ENCODE measurements at places on chromosomes 16 and 17. TPM values are rescaled to one million over a fixed set of nuclear protein-coding genes. Genes with fewer than 3 reads are reported as not detected.

The RPH3AL gene
- 13.3 TPM for total RNA-seq

The HYDIN gene
- not detected for total RNA-seq

The AXIN2 gene
- 1.2 TPM for total RNA-seq

The UTS2R gene
- total RNA-seq: not detected

The DNAH3 gene
- total RNA-seq: not detected

The PERCC1 gene
- 0.34 TPM for total RNA-seq

The RHOT1 gene
- total RNA-seq: 24.6 TPM

The TMC8 gene
- 235 TPM for total RNA-seq

The WDR81 gene
- total RNA-seq: 102 TPM

The SHMT1 gene
- total RNA-seq: 23.5 TPM

The ZDHHC7 gene
- 36.1 TPM for total RNA-seq

The ABCA5 gene
- 37.2 TPM for total RNA-seq

DNA sequence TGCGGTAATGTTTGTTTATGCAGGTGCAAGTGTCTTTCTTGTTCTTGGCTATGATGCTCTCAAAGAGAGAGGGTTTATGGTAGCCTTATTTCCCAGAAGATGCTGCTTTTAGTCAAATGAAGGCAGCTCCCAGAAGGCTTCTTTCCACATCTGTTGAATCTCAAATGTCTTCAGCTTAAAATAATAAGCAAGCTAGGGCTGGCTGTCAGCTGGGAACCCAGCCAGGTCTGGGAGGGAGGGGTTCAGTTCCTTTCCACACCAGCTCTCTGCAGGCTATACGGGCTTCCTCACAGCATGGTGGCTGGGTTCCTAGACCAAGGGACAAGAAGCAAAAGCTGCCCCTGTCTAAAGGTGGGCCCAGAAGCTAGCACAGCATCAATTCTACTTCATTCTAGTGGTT, 47.4 kb upstream of the ATF7IP2 start:
- no peak for DNase-seq

DNA sequence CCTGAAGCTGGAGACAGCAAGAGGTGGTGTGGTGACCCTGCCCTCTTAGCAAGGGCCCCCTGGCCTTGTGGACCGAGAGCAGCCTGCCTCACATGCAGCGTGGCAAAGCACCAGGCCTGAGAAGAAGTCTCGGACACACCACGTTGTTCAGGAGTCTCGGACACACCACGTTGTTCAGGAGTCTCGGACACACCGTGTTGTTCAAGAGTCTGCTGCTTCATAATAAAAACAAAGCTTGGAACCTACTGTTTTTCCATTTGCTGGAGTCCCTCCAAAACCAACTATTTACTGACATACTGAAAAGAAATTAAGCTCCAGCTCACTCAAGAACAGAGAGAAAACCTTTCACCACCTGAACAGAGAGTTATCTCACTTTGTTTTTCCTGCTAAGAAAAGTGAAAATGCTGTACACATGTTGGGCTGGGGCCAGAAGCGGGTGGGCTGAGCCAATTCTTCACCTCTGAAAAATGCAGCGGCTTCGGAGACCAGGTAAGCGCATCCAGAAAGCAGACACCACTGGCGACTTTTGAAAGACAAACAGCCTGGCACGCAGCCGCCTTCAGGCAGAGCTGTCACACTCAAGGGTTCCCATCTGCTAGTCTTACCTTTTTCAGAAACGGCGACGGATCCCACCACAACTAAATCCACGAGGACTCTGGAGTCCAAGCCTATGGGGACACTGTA, 8.9 kb downstream of the MTHFSD start:
- DNase-seq: no peak

- DNase-seq: no peak
Measured at GRCh38 chr17:49443862-49444261, 29.2 kb upstream of the PHB1 start.

DNA sequence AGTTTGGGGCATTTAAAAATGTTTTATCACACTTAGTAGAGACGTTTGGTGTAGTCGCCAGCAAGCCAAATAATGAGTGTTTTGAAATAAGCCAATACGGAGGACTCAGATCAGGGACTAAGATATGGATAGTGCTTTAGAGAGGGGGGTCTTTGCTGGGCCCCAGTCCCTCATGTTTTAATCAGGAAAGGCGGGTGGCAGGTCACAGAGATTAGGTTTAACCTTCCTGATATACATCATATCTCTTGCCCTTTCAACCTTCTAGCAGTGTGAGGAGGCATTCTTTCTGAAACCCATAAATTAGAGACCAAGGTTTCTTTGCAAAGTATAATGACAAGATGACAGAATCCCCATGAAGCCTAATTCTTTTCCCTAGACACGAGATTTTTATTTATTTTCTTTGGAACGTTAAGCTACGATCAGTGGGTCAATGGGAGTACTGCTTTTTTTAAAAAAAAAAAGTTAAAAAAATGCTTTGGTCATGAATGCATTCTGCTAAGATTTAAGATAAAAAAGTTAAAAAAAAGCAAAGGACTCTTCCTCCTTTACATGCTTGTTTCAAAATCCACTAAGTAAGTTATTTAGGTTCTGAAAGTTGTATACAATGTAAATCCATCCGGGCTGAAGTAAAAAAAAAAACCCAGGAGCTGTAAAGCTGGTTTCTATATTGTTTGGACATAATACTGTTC, 572.1 kb upstream of the SALL1 start:
- no peak for DNase-seq

- no peak for DNase-seq
Measured at GRCh38 chr16:66886914-66887313, 6.6 kb downstream of the PDP2 start.

- no peak for DNase-seq
Measured at GRCh38 chr17:7221278-7222092, 1.7 kb downstream of the ACADVL start.

DNA sequence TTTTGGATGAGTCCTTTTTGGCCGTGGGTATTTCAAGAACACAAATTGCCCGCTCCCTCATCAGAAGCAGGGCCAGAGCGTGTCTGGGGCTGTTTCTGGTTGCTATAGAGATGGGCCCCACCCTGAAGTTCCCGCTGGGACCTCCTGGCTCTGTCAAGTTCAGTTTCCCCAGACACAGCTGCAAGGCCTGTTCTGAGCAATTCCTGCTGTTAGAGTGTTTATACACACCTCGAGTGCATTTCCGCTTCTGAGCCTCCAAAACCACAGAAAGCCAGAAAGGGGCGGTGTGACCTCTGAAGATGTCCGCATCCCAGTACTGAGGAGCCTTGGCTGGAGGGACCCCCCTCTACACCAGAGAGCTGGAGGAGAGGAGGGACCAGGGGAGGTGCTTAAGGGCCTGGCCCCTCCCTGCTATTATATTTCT, 9.3 kb upstream of the WBP2 start:
- peak; percentile 88 for DNase-seq

GRCh38 chr16:69286941-69287713, 24.0 kb upstream of the VPS4A start:
- DNase-seq: peak; percentile 75

GRCh38 chr17:8490256-8491023, 54.8 kb downstream of the NDEL1 start:
- DNase-seq: no peak

GRCh38 chr17:73827627-73828291, 183.5 kb upstream of the SDK2 start:
- DNase-seq: no peak

- no peak for DNase-seq
Measured at GRCh38 chr16:20971401-20971800, 70.8 kb downstream of the LYRM1 start.

- no peak for DNase-seq
Measured at GRCh38 chr17:17546399-17547185, 44.9 kb downstream of the PEMT start.

DNA sequence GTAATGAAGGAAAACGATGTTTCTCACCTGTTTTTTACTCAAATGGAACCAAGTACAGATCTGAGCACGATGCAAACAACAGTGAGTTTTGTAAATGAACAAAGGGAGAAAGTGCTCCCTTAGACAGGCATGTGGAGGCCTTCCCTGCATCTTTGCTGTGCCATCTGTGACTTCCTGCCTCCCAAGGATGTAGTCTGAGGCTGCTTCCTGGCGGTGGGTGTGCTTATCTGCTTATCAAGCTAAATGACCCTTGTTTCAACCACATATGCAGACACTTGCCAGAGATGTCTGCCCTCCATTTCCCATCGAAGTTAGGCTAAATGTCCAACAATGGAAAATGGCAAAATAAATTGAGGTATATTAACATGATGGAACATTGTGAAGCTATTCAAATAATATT, 34.6 kb downstream of the RGS9 start:
- no peak for DNase-seq

DNA sequence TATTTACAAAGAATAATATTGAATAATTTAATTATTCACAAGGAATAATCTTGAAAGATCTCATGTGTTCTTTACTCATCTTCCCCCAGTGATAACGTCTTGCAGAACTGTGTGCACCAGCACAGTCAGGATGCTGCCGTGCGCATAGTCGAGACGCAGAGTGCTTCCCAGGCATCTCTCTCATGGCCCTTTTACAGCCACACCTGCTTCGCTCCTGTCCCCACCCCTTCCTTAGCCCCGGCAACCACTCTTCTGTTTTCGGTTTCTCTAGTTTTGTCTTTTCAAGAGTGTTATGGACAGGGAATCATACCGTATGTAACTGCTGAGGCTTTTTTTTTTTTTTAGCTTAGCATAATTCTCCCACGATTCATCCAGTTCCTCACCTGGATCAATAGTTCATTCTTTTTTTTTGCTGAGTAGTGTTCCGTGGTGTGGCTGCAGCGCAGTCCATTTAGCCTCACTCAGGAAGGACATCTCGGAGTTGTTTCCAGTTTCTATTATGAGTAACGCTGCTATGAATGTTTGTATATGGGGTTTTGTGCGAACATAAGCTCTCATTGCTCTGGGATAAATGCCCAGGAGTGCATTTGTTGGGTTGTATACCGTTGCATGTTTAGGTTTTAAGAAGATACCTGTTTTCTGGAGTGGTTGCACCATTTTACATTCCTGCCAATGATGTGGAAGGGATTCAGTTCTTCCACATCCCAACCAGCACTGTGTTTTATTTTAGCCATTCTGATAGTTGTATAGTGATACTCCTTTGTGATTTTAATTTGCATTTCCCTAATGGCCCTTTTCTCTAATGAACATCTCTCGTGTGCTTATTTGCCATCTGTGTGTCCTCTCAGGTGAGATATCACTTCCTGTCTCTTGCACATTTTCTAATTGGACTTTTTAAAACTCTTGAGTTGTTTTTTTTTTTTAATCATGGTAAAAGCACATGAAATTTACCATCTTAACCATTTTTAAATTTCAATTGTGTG, 47.6 kb downstream of the SEC14L1 start:
- DNase-seq: no peak

- DNase-seq: no peak
Measured at GRCh38 chr17:80869481-80870145, 122.0 kb upstream of the CHMP6 start.

- no peak for DNase-seq
Measured at GRCh38 chr16:12025472-12025871, 48.9 kb downstream of the SNX29 start.

DNA sequence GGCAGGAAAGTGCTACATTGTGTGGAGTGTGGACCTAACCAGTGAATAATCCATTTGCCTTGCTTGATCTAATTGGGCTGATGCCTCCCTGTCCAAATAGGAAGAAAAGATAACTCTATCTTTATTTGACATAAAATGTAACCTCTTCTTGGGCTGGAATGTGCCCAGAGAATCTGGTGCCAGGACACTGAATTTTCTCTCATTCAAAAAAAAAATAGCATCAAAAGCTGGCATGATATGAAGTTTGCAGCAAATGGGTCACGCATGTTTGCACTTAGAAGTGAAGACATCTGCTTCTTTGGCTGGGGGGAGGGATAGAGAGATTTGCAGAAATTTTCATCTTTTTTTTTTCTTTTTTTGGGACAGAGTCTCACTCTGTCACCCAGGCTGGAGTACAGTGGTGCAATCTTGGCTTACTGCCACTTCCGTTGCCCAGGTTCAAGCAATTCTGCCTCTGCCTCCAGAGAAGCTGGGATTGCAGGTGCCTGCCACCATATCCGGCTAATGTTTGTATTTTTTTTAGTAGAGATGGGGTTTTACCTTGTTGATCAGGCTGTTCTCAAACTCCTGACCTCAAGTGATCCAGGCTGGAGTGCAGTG, 478.2 kb upstream of the EEF2KMT start:
- no peak for DNase-seq

DNA sequence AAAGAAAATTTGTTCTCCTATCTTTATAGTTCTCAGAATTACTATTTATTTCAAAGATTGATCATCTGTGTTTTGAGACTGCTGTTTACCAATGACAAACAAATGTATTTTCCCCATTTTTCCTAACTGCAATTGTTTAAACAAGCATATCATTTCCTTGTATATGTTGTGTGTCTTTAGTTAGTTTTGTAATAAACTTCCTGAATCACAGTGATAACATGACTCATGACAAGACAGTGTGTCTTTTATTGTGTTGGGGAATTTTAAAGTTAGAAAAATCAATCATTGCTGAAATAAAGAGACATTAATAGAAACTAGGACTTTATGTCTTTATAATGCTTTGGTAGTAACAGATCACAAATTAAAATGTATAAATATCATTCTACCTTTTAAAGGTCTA, 348.5 kb downstream of the KCNJ2 start:
- no peak for DNase-seq

GRCh38 chr17:57255182-57255775, 1.0 kb upstream of the MSI2 start:
- DNase-seq: no peak

DNA sequence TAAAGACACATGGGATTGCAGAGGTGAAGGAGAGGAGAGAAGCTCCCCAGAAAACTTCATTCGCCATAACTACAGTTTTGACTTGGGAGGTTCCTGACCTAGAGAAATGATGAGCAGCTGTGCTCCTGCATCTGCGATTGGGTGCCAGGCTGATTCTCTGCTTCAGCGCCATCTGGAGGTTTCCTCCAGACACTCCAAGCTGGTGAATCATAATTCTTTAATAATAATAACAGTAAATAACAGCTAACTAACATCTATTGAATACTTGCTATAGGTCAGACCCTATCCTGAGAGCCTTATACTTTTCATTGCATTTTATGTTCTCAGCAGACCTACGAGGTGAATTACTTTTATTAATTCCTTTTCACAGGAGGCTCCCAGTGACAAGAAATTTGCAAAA, 575.8 kb downstream of the TOX3 start:
- no peak for DNase-seq

DNA sequence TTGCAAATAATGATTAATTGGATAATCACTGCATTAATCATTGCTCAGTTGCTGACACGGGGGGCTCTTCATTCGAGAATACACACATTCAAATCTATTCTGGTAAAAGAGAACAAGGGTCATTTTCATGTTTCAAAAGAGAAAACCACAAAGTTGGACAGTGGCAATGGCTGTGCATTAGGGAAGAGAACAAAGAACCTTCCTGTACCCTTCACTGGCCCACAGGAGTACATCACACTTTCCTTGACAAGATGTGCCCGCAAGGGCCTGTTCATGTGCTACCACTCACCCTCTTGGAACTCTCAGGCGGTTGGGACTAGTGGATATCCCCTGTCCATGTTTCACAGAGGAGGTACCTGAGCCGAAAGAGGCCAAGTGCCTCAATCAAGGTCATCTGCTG, 223.2 kb downstream of the ZFHX3 start:
- no peak for DNase-seq

GRCh38 chr16:813204-813915, 12.8 kb upstream of the GNG13 start:
- peak; percentile 54 for DNase-seq

- DNase-seq: no peak
Measured at GRCh38 chr16:76583945-76584344, 306.7 kb downstream of the CNTNAP4 start.

GRCh38 chr17:54992797-54993639, 24.5 kb downstream of the STXBP4 start:
- DNase-seq: peak; percentile 68

Data from B cell (primary cell).